ENCODE measurements at places on chromosomes 3 and 15.

GRCh38 chr3:185175370-185175987, 22.6 kb upstream of the C3orf70 start:
- no peak for DNase-seq

DNA sequence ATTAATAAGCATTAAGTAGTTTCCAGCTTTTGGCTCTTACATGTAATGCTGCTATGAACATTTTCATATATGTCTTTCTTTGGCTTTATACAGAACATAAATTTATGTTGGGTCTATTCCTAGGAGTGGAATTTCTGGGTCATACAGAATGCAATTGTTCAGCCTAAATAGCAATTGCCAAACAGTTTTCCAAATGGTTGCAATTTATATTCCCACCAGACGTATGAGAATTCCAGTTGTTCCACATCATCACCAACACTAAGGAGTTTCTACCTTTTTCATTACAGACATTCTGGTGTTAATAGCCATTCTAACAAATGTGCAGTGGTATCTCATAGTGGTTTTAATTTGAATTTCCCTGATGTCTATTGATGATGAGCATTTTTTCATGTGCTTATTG, 160.1 kb upstream of the TMC3 start:
- DNase-seq, result no peak

- DNase-seq, result no peak
Observed at GRCh38 chr3:15440891-15441290, 13.5 kb downstream of the EAF1 start.

GRCh38 chr15:73599934-73600333, 33.3 kb downstream of the NPTN start:
- DNase-seq, result no peak

DNA sequence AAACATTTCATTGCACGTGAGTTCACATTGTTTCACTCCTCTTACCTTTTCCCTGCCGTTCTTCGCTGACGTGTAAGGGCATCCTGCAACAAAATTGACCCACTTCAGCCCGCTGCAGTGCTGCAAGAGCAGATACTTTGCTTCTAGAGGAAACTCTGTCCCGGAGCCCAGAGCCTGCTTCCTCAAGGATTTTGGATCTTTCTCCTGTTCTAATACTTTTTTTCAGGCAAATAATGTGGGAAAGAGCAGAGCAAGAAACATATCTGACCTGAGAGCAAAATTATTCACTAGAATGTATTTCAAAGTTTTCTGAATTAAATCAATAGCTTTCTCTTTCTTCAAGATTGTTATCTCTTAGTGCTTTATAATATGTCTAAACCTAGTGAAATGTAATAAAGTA, 303.9 kb downstream of the AGBL1 start:
- DNase-seq, result no peak

- DNase-seq, result no peak
Observed at GRCh38 chr3:189272500-189273119, 100.8 kb downstream of the TPRG1 start.

DNA sequence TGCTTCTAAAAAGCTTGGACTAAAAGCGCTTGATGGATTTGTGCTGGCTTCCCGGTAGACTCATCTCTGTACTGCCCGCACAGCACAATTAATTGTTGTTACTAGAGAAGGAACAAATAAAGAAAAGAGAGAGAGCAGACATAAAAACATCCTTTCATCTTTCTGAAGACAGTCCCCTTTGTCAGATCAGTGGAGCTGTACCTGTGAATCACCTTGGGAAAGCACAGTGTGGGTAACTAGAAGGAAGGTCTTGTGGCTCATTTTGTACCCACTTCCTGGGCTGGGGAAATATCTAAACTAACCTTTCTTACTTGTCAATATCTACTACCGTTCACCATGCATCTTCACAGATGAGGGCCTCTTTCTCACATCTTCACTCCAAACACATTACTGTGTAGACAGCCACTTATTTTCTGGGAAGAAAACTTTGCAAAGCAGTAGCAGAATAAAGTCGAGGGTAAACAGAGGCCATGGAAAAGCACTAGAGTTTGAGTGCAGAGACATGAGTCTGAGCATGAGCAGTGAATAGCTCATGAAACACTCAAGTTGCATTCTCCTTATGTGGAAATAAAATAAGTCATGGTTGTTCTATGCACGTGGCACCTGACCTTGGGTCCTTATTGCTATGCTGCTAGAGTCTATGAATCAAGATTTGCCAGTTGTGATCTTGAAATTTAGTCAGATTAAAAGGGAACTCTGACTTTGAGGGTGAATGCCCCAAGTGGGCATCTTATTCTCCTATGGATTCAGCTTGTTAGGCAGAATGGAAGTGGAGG, 169.3 kb downstream of the LPP start:
- no peak for DNase-seq

DNA sequence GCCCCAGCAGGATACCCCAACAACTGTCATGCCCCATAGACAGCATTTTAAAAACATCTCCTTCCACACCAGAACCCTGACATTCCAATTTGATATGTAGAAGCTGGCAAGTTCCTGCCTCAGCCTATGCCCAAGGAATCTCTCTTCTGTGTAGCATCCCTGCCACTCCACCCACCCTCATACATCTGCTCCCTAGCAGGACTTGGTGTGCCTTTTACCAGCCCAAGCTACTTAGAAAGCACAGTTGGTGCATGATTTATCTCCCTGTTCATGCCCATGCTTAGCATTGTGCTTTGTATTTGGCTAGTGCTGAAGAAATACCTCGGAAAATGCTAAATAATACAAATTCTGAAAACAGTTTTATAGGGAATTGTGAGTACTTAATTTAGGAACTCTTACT, 236.9 kb upstream of the HES1 start:
- no peak for DNase-seq

DNA sequence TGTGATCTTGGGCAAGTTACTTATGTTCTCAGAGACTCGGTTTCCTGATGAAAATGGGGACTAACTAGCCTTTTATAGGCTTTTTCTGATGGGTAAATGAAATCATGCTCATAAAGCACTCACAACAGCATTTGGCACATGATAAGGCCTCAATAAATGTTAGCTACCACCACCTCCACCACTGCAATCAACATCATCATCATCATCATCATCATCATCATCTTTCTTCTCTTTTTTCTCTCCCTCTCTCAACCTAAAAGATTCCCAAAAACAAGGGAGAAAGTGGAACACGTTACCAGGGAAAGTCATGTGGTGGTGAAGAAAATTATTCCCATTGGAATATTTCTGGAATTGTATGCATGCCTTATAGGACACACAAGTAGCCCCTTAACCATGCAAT, 33.6 kb upstream of the FEZF2 start:
- no peak for DNase-seq

DNA sequence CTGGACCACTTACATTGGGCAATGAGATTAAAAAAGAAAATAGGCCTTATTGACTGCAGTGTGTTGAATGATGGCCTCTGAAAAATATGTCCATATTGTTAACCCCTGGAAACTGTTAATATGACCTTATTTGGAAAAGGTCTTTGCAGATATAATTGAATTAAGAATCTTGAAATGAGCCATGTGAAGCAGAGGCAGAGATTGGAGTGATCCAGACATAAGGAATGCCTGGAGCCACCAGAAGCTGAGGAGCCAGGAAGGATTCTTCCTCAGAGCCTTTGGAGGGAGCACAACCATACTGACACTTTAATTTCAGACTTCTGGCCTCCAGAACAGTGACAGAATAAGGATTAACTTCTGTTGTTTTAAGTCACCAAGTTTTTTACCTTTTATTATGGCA, 510.4 kb upstream of the AGTR1 start:
- no peak for DNase-seq

DNA sequence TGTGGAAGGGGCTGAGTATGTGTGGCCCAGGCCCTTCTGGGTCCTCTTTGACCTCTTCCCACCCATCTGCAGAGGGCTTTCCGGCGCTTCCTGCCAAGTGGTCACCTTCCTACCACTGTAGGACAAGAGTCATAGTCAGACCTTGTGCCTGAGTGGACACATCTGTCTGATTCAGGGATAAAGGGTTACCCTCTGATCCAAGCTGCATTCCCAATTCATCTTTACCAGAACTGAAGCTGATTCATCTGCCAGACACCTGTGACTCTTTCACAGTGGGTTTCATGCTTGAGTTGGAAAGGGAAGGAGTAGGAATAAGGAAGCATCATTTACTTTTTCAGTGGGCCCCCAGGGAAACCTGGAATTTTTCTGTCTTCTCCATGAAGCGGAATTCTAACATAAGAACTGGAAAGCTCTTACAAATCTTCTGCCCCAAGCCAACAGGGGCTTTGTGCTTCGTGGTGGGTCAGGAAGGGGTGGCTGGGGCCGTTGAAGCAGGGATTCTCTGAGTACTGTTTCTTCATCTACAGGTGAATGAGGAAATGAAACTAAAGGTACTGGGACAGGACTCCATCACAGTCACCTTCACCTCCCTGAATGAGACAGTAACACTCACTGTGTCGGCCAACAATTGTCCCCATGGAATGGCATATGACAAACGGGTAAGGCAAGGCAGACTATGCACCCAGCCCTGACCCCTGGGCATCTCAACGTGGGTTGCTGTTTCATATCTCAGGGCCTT, 46.4 kb downstream of the C3orf20 start:
- no peak for DNase-seq

DNA sequence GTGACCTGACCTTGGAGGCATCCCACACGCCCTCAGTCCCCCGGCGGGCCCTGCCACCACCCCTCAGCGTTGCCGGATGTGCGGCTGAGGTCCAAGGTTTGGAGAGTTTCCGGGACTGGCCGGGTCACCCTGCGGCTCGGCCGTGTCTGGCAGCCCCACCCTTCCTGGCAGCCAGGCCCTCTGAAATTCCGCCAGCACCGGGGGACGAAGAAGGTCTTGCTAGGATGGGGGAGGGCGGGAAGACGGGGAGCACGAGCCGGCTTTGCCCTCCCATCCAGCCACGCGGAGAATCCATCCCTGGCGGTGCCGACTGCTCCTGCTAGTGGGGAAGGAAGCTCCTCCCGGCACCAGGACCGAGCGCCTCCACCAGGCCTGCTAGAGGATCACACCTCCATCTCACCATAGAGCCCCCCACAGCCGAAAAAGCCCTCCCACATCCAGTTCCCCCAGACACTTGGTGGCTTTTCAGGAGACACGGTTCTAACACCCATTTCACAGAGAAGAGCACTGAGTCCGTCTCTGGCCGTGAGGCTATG, 81.5 kb downstream of the CPN2 start:
- DNase-seq, result no peak

DNA sequence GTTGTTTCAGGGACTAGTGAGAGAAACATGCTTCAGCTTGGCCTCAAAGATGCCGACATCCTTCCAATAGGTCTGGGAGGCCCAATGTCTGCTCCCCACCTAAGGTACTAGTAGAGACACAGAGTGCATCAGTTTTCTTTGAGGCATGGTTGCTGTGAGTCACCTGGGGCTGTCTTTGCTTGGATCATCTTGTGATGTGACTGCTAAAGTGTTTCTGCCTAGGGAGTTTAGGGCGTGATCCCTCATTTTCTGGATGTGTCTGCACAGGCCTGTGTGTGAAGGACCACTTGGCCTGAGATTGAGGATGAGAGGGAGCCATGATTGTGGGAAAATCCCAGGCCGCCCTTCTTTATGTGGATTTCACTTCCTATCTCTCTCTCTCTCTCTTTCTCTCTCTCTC, 4.8 kb downstream of the GASK1A start:
- no peak for DNase-seq

GRCh38 chr15:55654561-55655031, 66.5 kb upstream of the PYGO1 start:
- DNase-seq, result no peak

- no peak for DNase-seq
Observed at GRCh38 chr3:187522293-187522692, 147.9 kb downstream of the SST start.

- DNase-seq, result no peak
Observed at GRCh38 chr3:173659972-173660371, 262.4 kb downstream of the NLGN1 start.

GRCh38 chr15:74396445-74397238, 29.2 kb upstream of the CYP11A1 start:
- peak; percentile 60 for DNase-seq

GRCh38 chr15:92362001-92362350, 31.7 kb upstream of the ST8SIA2 start:
- no peak for DNase-seq

DNA sequence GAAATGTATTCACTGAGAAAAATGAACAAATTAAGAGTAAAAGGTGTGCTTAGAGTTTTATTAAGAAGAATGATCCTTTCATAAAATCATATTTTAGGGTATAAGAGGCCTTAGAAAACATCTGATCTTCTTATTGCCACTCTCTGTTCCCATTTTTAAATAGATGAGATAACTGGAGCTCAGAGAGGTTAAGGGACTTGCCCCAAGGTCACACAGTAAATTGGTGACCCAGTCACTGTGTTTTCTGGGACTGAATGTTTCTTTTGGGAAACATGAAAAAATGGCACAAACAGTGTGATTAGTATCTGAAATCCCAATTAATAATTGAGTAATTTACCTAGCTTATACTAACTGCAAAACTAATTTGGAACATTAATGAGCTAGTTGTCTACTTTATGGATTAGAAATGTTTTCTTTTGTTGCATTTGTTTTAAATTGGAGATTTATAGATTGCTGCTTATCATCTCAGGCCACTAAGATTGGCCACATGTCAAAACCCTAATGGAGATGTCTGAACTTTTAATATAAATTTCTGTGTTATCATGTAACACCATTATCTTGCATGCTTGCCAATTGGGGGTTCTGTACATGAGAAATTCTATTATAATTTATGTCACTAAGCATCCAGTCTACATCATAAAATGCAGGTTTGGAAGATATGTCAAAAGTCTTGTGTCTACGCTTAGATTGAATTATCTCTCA, 64.9 kb downstream of the CMSS1 start:
- no peak for DNase-seq

- DNase-seq, result peak; percentile 55
Observed at GRCh38 chr15:90219421-90220141, 14.2 kb downstream of the CIB1 start.

DNA sequence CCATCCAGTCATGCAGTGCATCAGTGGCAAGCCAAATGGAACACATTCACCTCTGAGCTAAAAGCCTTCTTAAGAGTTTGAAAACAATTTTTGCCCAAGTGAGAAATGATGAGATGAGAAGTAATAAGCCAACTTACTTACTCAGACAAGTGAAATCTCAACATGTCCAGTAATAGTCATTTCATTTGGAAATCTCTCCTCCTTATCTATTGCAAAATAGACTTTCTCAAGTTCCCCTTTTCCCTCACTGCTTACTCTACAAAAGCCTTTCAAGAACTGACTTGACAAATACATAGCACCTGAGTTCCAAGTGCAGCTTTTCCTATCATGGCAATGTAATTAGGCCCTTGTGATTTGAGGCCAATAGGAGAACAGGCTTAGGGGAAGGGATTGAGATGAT, 282.3 kb downstream of the SLC9A9 start:
- no peak for DNase-seq

DNA sequence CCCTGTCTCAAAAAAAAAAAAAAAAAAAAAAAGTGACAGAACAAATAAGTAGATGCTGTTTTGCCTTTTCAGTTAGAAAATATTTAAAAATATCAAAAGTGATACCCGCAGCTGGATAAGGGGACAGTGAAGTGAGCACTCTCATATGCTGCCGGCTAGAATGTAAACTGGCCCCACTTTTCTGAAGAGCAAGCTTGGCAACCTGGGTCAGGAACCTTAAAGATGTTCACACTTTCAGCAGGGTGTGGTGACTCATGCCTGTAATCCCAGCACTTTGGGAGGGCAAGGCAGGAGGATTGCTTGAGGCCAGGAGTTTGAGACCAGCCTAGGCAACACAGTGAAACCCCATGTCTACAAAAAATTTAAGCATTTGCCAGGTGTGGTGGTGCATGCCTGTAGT, 17.4 kb downstream of the FSD2 start:
- no peak for DNase-seq
